ENCODE measurements at places on chromosomes 5 and 9. TPM values are rescaled to one million over a fixed set of nuclear protein-coding genes. Genes with fewer than 3 reads are reported as not detected.

DNA sequence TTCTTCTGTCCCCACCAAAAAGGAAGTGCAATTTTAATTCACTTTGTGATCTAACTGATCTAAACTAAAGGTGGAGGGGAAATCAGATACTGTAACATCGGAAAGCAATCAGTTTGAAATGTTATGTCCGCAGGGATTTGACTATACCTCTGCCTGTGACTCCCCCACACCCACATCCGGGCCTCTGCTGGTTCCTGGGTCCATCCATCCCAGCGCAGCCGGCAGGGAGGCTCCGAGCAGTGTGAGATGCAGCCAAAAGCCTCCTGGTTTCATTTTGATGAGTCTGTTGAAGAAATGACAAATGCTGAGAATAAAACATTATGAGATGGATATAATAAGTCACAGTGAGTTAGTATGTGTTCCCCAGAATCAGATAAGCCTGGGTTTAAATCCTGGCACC is 8.6 kb downstream of the FSTL4 start:
- no peak for DNase-seq

DNA sequence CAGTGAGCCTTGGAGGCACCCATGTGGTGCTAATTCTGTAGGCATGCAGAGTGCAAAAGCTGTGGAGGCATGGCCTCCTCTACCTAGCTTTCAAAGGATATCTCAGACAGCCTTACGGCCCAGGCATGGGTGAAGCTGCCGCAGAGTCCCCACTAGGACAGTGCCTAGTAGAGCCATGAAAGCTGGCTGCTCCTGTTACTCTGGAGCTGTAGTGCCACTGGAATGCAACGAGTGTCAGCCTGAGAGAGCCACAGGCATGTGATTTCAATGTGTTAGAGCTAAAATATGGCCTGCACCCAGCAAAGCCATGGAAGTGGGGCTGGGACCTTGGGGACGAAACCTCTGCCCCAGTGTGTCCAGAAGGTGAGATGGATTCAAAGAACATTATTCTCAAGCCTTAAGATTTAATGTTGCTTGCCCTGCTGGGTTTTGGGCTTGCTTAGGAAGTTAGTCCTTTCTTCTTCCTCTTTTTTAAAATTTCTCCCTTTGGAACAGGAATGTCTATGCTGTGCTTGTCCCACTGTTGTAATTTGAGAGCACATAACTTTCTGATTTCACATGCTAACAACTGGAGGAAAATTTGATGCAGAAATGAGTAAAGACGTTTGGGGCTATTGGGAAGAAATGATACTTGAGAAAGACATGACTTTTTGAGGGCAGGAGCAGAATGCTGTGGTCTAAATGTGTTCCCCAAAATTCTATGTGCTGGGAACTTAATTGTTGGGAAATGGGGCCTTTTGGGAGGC is 298.4 kb downstream of the PSAT1 start:
- no peak for DNase-seq

- DNase-seq: no peak
These were observed 30.3 kb upstream of the AKNA start for GRCh38 chr9:114418053-114418452.

- DNase-seq: no peak
These were observed 638.1 kb downstream of the EFNA5 start for GRCh38 chr5:107032629-107033028.

DNA sequence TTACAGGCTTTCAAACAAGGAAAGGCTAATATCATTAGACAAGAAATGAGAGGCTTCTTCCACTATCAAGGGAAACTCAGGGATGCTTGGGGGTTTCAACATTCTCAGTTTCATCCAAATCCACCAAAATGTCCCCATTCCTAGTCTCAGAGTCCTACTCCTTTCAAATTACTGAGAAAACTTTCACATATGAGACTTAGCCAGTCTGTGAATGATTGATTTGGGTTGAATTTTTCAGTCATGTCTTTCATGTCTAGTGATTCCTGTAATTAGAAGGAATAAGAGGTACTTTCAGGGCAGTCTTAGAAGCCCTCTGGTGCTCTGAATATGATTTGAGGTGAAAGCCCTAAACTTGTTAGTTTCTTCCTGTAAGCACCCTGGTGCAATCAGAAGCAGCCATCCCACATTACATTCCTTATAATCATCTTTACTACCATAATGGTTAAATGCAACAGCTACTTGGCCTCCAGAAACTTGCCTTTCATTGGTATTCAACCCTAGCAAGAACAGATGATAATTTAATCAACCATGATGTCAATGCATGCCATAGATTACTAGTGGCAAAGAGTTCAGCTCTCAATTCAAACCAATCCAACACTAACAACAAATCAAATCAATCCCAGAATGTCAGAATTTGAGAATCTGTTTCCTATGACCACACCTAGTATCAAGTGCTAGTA is 50.7 kb upstream of the RIC1 start:
- no peak for DNase-seq

FRMD3 gene
- 0.72 TPM for total RNA-seq

C9orf153 gene
- total RNA-seq: not detected

DNA sequence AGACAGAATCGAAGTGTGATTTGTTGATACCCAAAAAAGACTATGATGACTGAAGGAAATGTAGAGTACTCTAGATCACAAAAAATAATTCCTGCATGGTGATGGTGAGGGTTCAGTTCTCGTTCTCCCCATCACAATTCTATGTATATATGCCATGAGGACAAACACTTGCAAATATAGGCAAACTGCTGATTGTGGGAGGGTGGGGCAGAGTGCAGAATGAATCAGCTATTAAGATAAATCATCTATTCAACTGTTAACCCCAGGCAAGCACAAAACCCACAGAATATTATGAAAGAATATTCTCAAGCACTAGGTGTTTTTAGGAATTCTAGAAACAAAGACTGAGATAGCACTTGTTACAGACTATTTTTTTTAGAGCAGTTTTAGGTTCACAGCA is 13.9 kb upstream of the UBLCP1 start:
- DNase-seq: no peak

TTC39B gene
- total RNA-seq: 7.7 TPM

DNA sequence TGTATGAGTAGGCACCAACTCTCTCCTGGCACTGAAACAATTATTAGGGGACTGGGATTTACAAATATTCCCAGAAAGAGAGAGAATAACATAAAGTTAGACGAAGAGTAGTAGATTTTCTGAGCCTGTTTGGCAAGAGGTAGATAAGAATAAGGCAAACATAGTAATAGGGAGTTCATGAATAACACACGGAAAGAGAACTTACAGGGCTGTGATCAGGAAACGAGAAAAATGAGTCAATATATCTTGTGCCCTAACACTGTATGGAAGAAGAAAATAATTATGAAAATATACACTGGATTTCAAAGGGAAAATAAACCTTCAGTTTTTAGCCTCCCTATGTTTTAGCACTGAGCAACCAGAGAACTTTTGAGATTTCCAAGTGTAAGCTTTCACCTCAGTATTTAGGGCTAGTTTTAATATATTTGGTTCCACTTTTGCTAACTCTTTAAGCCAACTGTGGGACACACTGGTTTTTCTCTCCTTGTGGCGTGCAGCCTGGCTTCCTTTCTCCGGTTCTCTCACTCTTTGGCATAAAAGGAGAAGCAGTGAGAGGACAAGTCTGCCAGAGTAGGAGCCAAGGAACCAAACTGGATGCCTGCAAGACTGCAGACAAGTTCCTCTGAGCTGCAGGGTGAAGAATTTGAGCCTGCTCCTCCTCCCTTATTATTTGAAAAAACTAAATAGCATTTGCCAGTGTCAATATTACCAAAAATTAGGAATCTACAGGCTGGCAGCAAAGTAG is 6.6 kb upstream of the KCNN2 start:
- DNase-seq: no peak

DNA sequence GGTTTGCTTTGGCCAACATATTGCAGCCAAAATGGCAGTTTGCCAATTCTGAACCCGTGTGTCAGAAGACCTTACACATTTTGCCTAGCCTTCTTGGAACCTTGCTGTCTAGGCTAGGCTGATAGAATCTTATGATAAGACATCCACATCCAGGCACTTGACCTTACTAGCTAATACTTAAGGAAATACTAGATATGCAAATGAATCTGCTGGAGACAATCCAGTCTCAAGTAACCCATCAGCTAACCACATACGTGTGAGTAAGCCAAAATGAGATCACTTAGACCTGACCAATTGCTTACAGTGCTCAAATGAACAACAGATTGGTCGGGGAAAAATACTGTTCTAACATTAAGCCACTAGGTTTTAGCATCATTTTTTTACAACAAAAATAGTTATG is 1504.6 kb upstream of the CDH9 start:
- DNase-seq: peak; percentile 87

DNA sequence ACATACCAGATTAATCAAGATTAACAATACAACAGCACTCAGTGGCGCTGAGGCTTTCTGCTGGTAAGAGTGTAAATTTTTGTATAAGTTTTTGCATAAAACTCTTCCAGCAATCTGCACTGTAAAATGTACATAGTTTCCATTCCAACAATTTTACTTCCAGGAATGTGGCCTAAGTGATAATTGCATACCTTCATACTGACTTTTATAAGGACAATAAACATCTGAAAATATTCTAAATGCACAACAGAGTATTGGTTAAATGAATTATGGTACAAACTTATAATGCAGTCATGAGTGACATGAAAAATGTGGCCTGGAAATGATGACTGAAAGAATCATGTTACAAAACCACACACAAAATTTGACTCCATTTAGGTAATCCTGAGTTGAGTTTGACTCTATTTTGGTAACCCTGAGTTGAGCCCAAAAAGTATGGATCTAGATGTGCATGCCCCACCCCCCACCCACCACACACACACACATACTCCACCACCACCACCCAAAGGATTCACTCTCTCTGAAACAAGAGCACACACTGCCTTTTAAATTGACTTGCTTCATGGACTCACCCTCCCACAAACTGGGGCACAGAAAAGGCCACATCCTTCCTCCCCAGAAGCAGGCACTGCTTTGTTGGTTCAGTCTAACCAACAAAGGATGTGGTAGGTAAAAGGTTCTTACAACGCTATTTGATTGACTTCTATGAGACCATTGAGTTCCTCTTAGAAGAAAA is 137.6 kb downstream of the SUSD1 start:
- peak; percentile 69 for DNase-seq

GRCh38 chr5:75720882-75721281 is 3.6 kb upstream of the POC5 start:
- no peak for DNase-seq

DOCK2 gene
- total RNA-seq: 1.4 TPM
